ENCODE measurements at places on chromosomes 2 and 18.

- DNase-seq: no peak
Observed at GRCh38 chr2:105068387-105068786, 30.5 kb downstream of the MRPS9 start.

DNA sequence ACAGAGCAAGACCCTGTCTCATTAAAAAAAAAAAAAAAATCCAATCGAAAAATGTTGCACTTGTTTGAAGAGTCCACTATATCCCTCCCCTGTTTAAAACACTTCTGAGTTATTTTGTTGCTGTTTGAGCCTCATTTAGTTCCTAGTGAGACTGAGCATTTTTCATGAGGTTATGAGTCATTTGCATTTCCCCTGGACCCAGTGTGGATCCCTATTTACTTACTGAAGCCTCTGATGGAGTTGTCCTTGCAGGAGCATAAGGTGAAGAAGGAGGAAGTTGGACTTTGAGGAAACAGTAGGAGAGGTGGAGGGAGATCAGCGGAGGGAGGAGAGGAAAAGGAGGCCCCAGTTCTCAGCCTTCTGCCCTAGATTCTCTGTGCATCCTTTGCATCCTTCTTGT is 5.1 kb downstream of the CXCR1 start:
- no peak for DNase-seq

DNA sequence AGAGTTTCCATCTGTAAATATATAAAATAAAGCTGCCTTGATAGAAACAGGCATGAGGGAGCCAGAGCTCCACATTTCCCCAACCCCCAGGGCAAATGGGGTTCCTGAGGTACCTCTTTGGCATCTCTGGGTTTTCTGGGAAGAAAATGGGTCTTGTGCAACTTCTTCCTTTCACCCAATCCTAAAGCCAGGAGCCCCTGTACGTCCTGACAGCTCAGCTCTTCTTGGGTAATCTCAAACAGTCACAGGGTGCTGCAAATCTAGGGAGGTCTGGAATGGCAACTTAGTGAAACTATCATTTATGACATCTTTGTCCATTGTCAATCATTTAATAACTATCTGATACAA is 36.6 kb upstream of the STAT1 start:
- no peak for DNase-seq

GRCh38 chr2:38259311-38259710 is 117.8 kb downstream of the ATL2 start:
- no peak for DNase-seq

- no peak for DNase-seq
Observed at GRCh38 chr2:174332217-174332963, 2.4 kb upstream of the SP9 start.

- DNase-seq: no peak
Observed at GRCh38 chr2:178485356-178485755, 5.1 kb downstream of the PLEKHA3 start.

DNA sequence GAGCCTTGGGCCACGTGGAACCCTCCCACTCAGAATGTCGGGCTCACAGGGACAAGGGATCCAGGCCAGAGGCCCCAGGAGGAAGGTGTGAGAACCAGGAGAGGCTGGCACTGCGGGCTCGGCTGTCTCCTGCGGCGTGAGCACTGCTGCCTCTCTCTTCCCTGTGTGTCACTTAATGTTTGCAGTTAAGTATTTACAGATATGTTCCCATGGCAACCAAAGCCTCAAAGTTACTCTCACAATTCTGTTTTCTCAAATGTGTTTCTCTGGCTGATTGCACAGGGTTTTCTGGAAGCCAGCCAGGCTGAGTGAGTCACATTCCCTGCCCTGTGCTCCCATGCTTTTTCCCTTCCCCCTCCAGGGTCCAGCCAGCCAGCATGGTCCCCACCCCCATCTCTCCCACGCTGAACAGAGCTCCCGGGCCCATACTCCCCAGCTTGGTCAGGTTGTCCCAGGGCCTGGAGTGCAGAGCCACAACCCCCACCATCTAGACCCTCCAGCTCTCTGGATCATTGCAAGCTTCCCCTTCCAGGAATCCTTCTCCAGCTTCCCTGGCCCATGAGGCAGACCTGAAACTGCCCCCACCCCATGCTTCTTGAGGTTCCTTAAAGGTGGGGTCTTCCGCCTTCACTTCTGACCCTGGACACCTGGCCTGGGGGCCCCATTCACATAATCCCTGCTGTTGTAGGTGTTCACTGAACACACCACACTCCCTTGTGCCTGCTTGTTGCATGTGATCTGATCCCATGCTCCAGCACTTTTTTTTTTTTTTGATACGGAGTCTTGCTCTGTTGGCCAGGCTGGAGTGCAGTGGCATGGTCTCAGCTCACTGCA is 265.9 kb downstream of the CELF4 start:
- no peak for DNase-seq
